ENCODE measurements at places on chromosomes 4 and X. TPM values are rescaled to one million over a fixed set of nuclear protein-coding genes. Genes with fewer than 3 reads are reported as not detected.

DNA sequence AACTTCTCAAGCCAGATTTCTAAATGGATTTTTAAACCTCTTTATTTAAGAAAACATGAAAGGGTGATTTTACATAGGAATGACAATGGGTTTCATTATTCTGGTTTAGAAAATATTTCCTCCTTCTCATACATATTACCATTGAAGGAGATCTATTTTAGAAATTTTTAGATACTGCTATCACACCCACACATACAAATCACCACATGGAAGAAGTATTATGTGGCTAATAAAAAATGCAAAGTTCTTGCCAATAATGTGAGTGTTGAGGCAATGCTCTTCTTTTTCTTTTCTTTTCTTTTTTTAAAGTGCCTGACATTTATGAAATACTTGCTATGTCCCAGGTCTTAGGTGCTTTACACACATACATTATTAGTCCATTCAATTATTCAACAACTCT, 6.8 kb downstream of the STAP1 start:
- no peak for DNase-seq

- no peak for DNase-seq
Observed at GRCh38 chrX:68666580-68666979, 19.1 kb downstream of the STARD8 start.

DNA sequence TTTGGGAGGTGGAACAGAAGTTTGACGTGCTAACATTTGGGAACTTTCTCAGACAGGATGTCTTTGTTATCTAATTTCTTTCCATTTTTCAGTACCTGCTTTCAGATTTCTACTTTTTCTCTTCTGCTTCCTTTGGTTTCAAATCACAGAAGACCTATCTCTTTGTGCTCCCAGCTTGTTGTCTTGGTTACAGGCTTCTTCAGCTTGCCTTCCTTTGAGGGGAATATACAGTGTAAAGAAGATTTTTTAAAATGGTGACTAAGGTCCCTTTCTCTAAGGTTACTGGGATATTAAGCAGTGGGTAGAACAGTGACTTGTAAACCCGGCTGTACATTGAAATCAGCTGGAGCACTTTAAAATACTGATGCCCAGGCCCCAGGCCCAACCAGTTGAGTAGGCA, 48.0 kb downstream of the TMEM164 start:
- DNase-seq, result no peak

GRCh38 chr4:83046693-83047473, 11.9 kb downstream of the COPS4 start:
- DNase-seq, result no peak

DNA sequence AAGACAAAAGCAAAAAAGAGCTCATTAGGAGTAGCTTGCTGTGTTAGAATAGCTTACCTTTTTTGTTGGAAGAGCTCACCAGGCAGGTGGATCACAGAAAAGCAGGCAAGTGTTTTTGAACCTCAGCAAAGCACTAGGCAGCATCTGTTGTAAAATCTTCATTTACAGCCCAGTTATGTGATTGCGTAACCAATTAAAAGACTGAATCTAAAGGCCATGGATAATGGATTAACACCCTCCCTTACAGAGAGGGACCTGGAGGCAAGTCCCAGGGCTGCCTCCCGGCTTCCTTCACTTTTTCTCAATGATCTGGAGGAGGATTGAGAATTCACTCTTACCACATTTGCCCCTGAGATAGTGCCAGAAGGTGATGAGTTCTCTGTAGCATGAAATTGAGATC, 51.1 kb downstream of the MAMLD1 start:
- no peak for DNase-seq

DNA sequence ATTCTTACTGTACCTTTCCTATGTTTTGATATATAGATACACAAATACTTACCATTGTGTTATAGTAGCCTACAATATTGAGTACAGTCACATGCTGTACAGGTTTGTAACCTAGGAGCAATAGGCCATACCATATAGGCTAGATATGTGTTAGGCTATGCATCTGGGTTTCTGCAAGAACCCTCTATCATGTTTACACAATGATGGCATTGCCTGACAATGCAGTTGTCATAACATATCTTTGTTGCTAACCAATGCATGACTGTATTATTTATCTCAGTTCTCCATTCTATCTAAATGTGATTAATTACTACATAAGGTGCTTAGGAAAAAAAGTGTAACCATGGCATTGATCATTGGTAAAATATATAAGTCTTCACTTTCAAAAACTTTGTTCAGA, 10.0 kb upstream of the SPCS3 start:
- no peak for DNase-seq

DNA sequence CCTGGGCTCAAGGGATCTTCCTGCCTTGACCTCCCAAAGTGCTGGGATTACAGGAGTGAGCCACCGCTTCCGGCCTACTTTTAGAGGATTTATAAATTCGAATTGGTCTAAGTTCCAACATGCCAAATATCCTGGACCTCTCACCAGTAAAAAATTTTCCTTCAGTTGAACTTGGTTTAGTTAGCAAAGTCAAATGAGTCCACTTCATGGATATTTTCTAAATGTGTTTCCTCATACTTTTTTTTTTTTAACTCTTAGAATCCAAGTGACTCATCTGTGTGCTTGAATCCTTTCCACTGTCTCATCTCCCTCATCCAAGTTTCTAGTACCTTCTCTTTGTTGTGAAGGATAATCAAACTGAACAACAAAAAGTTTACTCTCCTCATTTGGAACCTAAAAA, 49.7 kb downstream of the RBM47 start:
- DNase-seq, result peak; percentile 96

- no peak for DNase-seq
Observed at GRCh38 chr4:122293374-122294365, 85.1 kb upstream of the ADAD1 start.

GRCh38 chr4:1636490-1637211, 47.5 kb downstream of the FAM53A start:
- no peak for DNase-seq

ARR3 gene
- not detected for total RNA-seq

TEX13B gene
- total RNA-seq, result not detected

Data from foreskin keratinocyte (primary cell).